Left lobe of liver (tissue), 2 donors: ENCODE measurements at places on chromosomes 2 and 18.

DNA sequence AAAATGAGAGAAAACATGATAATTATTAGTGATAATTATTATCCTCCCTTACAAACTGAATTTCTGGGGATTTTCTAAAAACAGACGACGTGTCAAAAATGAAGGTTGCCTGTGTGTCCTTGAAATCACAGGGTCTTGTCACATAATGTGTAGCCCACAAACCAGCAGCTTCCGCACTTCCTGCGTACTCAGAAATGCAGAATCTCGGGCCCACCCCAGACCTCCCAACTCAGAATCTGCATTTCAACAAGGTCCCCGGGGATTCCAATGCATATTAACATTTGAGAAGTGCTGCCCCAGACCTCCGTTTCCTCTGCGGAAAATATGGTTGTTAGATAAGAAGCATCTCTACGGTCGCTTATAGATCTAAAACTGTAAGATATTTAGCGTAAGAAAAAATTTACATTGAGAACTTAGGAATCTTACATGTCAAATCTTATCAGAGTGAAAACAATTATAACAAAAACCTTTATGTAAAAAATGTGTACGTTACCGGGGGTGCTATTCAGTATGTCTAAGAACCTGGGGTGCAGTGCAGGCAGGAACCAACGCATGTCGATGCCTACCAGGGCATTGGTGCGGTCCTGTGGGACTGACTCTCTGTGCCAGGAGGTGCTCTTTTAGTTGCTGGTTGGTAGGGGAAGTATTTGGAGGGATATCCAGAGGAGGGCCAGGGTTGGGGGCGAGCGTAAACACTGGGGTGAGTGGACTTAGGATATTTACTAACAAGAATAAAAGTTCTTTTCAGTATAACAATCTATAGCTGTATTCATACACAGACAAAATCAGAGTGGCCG lies 15.2 kb downstream of the CDKL4 start:
- no peak for DNase-seq

- no peak for DNase-seq
Observed at GRCh38 chr2:98507891-98508708, 63.4 kb downstream of the INPP4A start.

DNA sequence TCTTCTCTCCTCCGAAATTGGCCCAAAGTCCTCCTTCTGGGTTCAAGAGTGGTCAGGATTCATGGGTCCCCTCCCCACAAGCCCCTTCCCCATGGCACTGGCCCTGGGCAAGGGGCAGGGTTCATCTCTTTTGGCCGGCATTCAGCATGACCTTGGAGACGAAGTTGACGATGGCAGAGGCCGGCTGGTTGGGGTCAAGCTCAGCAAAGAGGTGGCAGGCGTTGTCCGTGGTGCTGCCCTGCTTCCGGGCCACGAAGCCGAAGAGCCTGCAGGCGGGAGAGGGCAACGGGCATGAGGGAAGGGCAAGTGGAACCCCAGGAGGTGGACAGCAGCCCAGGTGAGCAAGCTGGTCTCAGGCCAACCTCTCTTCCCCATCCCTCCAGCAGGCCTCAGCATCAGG lies 198.5 kb downstream of the TNS1 start:
- no peak for DNase-seq

DNA sequence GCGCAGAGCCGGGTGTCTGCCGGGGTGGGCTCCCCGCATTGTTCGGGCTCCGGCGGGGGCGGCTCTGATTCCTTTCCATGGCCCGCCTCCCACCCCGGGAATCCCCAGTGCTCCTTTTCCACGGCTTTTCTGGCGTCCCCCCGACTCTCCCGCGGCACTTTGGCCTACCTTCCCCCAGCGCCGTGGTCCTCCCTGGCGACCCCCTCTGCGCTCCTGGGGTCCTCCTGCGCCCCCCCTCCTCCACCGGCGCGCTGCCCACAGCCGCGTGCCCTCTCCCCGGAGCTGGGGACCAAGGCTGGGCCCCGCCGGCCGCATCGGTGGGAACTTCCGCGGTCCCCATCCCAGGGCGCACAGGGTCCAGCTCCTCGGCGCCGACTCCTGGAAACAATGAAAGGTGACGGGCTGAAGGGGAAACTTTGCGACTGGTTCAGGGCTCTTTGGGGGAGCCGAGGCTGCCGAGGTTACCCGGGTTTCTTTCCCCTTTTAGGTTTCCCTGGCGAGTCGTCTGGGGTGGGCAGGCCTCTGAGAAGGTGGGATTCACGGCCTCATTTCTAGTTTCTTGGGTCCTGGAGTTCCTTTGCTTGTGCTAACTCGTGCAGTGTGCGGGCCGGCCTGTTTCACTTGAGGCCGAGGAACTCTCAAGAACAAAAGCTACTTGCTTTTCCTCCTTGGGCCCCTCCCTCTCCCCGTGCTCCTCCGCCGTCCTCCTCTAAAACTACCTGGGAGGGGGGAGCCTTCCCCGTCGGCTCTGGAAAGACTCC lies 2.2 kb downstream of the TGIF1 start:
- DNase-seq = peak; percentile 58

DNA sequence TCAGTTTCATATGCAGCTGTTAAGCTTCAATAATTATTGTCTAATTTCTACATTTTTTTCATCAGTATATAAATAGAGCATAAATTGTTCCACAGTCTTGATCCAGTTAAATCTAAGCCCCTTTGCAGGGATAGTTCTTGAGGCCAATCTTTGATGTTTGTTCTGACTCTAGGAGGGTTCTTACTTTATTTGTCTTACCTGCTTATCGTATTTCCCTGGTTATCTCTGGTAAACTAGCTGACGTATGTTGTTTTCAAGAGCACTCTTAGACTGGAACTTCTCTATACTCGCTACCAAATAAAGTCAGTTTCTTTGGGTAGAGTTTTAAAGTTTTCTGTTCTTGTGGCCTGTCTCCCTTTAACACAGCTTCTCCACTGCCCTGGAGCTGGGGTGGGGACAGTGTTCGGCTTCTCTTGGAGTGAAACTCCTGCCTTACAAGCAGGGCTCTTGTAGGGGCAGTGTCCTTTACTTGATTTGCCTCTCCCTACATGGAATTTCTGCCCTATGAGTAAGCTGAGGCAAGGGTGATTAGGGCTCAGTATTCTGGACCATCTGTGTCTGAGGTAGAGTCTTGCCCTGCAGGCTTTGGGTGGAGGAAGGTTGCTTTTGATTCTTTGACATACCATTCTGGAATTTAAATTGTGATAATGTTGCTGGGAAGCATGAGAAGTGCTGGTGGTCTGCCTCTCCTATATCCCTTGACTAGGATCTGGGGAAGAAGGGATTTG lies 90.3 kb downstream of the PTPN4 start:
- DNase-seq = no peak

GRCh38 chr18:2102022-2102421 lies 469.3 kb downstream of the METTL4 start:
- DNase-seq = no peak

- DNase-seq = no peak
Observed at GRCh38 chr2:173458991-173459780, 104.5 kb downstream of the CDCA7 start.

DNA sequence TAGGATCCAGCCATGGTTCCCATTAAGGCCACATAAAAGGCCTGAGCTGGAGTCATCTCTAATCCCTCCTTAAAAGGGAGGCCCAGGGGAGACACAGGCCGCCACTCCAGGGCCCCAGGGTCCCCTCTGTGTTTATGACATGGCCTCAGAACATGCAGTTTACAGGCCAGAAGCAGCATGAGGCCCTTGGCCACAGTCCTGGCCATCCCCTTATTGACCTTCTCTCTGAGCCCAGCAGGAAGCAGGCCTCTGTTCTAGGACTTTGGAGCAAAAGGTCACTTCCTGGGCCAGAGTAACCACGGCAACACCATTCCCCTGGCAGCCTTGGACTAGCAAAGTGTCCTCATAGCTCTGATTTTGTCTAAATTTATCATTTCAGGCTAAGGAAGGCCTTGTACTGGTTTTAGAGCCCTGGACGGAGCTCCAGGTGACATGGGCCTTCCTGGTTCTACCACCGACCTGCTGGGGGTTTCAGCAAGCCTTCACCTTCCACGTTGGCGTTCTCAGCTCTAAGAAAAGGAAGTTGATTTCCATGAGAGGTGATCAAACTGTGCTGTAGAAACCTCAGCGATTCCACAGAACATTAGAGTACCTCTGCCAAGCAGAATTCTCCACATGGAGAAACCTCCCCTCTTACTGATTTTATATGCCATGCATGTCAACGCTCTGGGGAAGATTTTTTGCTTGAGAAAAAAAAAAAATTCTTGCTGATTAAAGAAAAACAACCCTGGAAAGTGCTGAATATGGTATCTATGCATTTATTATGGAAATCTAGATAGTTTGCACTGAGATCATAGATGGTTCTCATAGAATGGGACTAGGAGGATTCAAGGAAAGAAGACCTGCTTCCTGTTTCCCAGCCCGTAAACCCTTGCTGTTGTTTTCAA lies 53.7 kb downstream of the HS1BP3 start:
- peak; percentile 95 for DNase-seq

DNA sequence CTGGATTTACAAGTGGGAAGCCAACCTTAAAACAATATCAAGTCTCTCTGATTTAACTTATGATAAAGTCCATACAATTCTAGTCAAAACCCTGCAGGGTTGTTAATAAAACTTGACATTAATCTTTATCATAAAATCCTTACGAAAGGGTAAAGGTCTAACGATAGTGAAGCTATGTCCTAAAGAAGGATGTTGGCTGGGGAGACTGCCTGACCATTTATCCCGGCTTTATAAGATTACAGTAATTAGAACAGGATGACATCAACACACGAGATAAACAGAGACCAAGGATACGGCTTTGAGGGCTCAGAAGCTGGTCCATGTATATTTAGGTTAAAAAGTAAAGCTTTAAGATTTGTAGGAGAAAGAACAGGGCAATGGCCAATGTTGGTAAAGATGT lies 189.0 kb upstream of the COPS8 start:
- no peak for DNase-seq

DNA sequence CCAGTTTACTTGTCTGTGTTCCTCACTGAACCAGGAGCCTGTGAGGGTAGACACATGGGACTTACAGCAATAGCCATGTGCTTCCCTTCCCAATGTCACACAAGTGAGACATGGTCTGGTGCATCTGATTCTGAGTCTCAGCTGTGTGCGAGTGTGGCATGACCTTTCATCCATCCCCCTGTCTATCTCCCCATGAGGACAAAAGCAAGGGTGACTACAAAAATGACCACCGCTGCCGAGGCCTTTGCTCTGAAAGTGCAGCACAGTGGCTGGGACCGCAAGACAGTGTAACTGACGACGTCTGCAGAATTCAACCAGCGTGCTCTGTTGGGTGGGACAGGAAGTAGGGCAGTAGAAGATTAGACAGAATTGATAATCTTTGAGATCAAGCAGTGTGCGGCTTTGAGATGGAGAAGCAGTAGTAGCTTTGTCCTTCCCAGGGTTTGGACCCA lies 50.5 kb downstream of the RAB31 start:
- no peak for DNase-seq

DNA sequence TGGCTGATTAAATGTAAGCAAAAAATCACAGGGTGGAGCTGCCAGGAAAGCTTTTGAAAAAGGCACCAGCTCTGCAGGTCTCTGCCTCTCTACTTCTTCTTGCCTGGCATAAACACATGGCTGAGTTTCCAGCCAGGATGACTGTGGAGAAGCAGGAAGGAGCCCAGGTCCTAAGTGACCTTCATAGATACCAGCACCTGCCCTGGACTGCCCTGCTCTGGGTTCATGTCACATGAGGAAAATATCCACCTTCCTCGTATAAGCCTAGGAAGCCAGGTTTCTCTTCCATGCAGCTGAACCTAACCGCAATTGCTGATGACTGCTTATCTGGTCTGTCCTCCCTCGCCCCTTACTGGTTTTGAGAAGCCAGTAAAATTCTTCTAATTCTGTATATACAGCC lies 47.8 kb upstream of the CREB1 start:
- no peak for DNase-seq

DNA sequence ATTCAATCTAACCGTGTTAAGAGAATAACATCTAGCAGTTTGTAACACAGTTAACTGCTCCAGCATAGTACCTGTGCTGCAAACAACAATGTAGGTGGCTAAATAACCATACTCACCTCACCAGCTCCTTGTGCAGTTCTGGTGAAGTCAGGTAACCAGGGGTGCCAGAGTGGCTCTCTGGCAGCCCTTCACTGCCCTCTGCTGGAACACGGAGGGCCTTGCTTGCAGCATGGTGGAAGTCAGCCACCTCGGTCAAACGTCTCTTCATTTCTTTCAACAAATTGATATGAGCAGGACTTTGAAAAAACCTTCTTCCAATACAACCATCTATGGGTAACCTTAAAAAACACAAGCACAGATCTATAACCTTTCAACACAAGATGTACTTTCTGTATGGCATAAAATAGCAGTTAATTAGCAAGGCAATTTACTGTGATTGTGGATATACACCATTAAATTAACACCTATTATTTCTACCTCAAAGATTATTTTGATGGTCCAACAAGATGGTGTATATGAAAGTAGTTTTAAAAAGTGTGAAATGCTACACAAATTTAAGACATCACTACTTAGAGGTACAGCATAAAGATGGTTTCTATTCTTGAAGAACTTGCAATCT lies 56.6 kb downstream of the EPG5 start:
- DNase-seq = peak; percentile 54
